ENCODE measurements at places on chromosomes 1 and 21.

- DNase-seq = no peak
Observed at GRCh38 chr21:17514124-17514845, 1.4 kb downstream of the CXADR start.

- DNase-seq = peak; percentile 47
Observed at GRCh38 chr1:223248770-223249140, 105.7 kb upstream of the TLR5 start.

- no peak for DNase-seq
Observed at GRCh38 chr1:53710584-53710983, 28.4 kb downstream of the GLIS1 start.

DNA sequence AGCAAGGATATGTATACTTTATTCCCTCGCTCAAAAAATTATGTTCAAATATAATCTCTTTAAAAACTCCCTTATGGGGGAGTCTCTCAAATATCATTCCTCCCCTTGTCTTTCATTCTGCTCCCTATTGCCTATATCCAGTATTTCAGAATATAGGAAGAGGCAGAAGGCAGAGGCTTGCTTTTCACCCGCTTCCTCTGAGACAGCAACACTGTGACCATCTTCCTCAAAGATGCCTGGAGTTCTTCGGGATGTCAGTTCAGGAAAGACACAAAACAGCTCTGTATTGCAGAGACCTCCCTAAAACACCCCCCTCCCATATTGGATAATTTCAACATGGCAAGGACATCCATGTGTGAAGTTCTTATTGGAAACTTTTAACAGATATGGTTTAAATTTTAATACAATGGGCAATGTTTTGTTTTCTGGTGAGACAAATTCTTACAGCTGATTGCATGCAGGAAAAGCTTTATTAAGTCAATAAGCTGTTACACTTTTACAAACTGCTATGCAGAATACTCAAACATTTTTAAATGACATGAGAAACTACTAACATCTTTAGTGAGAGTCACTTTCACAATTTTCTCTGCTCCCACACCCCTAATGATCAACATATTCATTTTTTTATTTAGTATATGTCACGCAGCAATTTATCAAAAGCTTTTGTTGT is 4.8 kb downstream of the DIRAS3 start:
- DNase-seq = no peak

DNA sequence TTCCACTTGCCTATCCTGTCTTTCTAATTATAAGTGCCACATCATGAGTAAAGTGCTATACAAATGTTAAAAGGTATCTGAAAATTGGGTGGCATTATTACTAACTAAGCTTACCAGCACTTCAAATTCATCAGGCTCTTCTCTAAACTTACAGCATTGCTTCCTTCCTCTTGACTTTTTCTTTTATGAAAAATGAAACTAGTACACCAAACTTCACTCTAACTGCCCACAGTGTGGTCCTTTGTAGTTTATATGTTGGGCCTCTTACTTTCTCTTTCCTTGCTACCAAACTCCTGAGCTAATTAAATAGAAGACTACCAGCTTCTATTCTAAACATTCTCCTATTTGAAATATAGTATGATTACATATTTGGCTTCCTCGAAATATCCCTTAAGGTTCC is 81.8 kb downstream of the NOTCH2 start:
- peak; percentile 13 for DNase-seq

DNA sequence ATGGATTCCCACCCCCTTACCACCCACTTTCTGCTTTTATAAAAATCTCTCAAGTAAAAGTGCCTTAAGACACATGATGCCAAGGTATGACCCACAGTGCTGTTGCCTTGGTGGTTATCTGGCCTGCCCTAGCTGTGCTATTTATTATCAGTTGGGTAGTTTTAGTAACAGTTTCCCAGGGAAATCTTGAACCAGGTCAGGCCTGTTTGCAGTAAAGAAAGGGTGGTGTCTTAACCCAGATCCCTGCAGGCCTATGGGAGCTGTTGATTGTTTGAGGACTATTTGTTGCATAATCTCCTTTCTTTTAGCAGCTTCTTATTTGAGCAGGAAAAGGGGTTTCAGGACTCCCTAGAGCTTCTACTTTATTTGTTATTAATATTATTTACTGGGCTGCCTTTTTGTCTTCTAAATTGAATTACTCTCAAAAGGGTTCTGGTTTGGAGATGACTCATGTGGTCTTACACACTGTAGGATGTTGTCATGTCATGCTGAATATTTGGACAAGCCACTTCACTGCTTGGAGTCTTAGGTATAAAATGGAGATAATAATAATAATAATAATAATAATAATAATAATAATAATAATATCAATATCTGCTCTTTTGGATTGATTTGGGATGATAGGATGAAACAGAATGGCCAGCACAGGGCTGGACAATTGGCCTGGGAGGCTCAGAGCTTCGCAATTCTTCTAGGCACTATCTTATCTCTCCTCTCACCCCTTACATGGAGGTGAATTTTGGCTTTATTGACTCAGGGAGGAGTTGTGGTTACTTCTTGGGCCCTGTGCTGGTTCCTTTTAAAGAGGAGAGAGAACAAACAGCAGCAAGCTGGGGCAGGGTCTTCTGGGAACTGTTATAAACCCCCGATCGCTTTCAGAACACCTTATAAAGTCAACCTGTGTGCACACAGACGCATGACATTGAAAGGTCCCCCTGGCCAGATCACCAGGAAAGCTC is 252.1 kb downstream of the PRDM2 start:
- DNase-seq = no peak

DNA sequence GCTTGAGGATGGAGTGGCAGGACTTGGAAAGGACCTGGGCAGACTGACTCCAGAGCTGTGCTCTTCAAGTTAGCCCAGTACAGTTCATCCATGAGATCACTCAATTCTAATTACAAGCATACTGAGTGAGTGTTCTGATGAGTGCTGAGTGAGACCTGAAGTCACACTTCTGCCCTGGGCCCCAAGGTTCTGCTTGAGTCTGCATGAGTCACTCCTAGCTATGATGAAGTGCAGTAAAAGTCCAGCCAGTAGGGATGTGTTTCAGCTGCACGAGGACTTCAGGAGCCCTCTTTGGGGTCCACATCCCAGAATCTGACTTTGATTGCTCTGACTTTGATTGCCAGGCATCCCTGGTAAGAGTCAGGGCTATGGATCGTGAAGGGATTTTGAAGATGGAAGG is 35.8 kb downstream of the PLEKHA6 start:
- peak; percentile 86 for DNase-seq

GRCh38 chr1:110425612-110426152 is 18.2 kb upstream of the LAMTOR5 start:
- DNase-seq = no peak

DNA sequence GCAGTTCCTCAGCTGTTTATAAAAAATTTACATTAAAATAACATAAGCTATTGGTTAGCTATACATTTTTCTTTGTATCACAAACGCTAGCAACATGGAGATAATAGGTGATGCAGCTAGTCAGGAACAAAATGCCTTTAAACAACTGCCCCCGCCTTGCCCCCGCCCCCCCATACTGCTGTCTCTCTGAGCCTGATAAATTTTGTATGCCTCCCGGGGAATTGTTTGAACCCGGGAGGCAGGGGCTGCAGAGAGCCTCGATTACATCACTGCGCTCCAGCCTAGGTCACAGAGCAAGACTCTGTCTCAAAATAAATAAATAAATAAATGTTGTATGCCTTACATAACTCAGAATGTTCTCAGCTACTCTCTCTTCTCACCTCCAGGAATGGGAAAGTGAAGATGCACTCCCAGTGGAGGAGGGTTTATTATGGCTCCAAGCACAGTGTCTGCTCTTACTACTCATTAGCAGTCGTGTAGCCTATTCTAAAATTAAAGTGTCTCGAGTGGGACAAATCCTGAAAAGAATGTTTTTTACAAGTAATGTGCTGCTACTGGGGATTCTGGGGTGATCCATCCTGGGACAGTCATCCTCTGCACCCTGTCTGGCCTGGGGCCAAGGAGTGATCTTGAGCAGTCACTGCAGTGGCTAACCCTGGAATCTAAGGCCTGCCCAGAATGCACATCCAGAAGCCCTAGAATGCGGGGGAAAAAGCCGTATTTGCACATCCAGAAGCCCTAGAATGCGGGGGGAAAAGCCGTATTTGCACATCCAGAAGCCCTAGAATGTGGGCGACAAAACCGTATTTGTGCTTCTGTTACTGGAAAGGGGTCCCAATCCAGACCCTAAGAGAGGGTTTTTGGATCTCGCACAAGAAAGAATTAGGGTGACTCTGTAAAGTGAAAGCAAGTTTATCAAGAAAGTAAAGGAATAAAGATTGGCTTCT is 39.4 kb upstream of the ZNF496 start:
- DNase-seq = no peak

DNA sequence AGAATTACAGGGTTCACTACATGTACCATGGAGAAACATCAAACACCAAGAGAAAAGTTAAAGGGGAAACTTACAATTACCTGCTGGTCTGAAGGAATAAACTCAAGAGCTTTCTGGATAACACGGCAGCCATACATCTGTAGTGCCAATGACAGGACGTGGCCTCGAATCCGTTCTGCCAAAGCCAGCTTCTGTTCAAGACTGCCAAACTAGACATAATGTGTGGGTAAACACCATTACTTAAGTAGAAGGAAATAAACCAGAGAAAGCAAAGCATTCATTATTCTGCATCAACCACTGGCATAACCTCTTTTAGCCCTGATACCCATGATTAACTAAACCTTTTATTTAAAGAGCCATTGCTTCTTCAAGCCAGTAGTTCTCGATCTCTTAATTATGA is 41.5 kb upstream of the SDC3 start:
- no peak for DNase-seq

DNA sequence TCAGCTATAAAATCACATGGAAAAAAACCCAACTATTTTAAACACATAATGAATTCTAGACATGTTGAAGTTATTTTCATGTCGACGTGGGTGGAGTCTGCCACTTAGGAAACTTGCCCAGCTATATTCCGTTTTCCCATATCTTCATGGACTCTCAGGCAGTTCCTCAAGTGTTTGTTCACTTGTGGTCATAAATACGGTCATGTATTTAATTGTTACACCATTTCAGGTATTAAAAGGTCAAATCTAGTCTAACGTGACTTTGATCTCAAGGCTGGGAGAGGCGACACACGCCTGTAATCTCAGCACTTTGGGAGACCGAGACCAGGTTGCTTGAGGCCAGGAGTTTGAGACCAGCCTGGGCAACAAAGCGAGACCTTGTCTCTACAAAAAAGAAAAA is 346.9 kb downstream of the PBX1 start:
- DNase-seq = no peak

- DNase-seq = no peak
Observed at GRCh38 chr1:196701144-196701543, 49.3 kb downstream of the CFH start.

GRCh38 chr1:1857096-1857703 is 33.7 kb downstream of the GNB1 start:
- DNase-seq = no peak

DNA sequence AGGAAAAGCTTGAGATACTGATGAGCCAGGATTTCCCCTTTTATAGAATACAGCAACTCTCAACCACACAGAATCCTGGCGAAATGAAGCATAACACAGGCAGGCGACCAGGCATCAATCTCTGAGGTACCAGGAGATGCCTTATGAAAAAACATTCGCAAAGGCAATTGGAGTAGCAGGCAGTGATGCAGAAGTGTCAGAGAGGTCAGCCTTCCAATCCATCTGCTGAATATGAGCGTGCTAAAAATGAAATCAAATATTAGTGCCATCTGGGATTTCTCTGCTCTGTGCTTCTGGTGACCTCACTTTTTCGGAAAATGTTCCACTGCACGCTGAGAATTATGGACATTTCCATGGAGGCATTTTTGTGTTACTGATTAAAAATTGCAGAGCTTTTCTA is 258.8 kb downstream of the VAV3 start:
- DNase-seq = no peak

GRCh38 chr21:45449658-45450422 is 44.9 kb downstream of the COL18A1 start:
- DNase-seq = no peak

DNA sequence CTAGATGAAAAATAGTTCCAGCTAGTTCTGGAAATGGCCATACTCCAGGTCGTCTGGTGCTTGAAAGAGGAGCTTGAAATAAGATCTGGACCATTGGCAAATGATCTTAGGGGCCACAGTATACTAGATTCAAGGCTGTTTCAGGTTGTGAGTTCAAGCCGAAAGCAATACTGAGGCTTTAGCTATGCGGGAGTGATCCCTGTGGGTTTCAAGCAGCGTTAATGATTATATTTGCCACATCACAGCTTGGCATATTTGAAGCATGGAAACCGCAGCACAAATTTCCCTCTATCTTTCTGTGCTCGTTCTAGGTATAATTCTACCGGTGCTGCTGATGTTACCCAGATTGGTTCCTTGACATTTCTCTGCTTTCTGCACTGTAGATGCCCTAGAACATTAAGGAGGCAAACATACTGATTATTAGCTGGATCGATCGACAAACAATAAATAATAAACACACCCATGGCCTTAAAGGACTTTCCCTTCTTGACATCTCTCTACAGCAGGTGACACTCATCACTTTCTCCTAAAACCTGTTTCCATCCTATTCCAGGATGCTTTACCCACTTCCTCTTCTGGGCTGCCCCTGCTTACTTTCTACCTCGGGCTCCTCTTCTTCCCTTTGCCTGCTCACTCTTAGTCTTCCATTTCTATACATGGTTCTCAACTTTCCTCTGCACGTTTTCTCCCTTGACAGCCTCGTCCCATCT is 40.6 kb upstream of the LYST start:
- no peak for DNase-seq

GRCh38 chr1:77825131-77825709 is 45.8 kb downstream of the MIGA1 start:
- DNase-seq = peak; percentile 16

- DNase-seq = no peak
Observed at GRCh38 chr1:24300971-24301784, 18.0 kb upstream of the GRHL3 start.

GRCh38 chr1:30793209-30793608 is 35.6 kb upstream of the LAPTM5 start:
- no peak for DNase-seq

DNA sequence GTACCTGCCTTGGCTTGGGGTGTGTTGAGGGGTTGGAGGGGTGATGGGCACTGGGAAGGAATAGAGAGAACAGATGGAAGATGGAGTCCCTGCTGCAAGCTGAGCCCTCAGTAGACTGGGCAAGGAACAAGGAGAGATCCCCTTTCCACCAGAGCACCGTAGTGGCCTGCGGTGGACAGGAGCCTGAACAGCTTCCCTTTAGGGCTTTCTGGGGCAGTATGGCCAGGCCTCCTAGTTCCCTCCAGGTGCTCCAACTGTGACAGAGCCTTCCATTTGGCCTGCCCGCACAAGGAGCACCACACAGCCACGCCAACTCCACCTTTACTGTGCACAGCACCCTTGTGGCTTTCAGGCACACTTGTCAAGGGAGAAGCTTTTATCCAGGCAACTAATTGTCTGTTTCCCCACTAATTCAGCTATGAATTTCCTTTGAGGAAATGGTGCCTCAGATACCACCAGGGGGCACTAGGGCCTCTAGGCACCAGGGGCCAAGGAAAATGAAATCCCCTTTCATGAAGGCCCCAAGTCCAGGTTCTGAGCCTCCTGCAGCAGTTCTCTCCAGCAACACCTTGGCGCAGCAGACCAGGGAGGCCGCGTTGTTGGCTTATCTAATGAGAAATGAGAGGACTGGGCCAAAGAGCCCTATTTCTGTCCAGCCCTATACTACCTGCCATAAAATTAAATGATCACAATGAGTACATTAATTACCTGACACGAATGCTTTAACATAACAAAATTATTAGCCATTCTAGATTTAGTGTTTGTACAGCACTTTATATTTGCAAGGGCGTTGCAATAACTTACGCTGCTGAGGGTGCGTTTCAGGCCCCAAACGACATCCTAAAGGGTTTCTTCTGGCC is 23.1 kb upstream of the ERI3 start:
- DNase-seq = peak; percentile 75
